ENCODE measurements at places on chromosomes 16 and 17.

- DNase-seq, result no peak
Measured at GRCh38 chr16:69485361-69485760, 60.9 kb downstream of the CYB5B start.

DNA sequence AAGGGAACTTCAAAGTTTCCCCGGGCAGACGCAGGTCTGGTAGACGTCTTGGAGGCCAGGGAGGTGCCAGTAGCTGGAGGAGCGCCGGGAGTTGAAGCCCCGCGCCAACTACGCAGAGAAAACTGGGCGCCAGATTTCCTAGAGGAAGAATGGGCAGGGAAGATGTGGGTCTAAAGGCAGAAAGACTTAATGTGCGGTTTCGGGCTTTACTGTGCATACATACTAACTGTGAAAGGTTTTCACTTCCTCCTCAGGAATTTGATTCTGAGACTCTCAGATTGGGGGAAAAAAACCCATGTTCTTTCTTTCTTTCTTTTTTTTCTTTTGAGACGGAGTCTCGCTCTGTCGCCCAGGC, 331 bp upstream of the ZNF287 start:
- DNase-seq, result no peak

GRCh38 chr17:82239401-82239925, 10.6 kb downstream of the SLC16A3 start:
- DNase-seq, result no peak

DNA sequence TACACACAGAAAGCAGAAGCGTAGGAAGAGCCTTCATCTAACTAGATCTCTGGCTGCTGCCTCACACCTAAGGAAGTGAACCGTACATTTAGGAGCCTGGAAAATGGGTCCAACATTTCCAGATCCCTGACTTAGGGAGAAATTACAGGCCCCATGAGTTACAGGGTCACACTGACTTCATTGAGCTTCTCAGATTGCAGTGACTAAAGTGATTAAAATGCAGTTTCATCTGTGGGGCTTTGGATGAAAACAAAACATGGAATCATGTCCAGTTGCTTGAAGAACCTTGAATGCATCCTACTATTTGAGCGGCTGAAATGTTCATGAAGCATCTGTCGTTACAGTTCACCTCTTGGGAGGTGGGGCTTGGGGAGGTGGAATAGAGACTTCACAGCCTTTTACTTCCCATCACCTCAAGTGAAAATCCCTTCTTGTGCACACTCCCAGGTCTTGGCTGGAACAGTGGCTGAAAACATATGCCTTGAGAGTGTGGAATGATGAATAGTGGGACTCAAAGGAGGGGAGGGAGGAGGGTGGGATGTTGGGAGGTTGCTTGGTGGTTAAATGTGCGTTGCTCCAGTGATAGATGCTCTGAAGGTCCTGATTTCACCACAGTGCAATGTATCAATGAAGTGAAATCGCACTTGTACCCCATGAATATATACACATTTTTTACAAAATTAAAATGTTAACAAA, 19.7 kb downstream of the TEKT3 start:
- DNase-seq, result no peak

DNA sequence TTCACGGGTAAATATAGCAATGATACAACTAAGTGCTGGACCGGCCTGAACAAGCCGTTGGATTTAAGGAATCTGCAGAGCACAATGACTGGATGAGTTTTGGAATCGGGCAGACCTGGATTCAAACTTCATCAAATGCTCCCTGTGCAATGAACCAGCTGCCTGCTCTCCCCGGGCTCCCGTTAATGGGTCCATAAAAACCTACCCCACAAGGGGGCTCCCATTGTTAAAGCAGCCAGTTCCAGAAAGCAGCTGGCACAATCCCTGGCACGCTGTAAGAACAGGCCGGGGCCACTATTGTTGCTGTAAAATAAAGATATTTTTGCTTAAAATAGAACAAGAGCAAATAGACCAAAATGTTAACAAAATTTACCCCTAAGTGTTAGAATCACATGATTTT, 131.9 kb downstream of the C16orf95 start:
- DNase-seq, result no peak

DNA sequence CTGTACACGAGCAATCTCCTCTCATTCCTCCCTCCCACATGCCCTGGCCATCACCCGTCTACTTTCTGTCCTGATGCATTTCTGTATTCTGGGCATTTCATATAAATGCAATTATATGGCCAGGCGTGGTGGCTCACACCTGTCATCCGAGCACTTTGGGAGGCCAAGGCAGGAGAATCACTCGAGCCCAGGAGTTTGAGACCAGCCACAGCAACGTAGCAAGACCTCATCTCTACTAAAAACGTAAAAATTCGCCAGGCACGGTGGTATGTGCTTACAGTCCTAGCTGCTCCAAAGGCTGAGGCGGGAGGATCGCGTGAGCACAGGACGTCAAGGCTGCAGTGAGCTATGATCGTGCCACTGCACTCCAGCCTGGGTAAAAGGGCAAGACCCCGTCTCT, 4.8 kb downstream of the MEAK7 start:
- peak; percentile 22 for DNase-seq

- DNase-seq, result no peak
Measured at GRCh38 chr16:69831212-69832123, 69.3 kb downstream of the WWP2 start.

DNA sequence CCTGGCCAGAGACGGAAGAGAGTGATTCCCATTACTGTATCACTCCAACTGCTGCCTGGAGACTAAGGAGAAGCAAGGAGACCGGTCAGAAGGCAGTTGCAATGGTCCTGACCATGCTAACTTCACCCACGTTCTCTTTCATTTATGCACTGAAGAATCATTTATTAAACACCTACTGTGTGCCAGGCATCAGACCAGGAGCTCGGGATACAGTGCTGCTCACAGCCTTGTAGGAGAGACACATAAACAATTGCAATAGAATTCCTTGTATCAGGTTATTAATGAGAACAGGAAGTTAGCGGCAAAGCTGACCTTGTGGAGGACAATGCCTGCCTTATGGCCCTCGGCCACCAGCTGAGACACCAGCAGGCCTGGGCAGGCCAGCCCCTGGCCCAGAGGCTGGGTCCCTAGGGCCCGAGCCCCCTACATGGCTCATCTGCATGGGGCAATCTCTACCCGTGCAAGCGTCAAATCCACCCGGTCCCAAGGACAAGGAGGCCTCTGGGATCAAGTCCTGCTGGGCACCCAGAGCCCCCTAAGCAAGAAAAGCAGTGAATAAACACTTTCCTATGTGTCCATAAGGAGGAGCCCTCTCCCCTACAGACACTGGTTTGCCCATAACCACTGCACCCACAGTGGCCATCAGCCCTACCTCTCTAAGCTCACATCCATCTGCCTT, 8.6 kb upstream of the ENPP7 start:
- DNase-seq, result peak; percentile 74

- DNase-seq, result no peak
Measured at GRCh38 chr16:23317266-23317661, 15.2 kb downstream of the SCNN1B start.

GRCh38 chr17:43377056-43377810, 21.6 kb upstream of the ARL4D start:
- DNase-seq, result no peak

DNA sequence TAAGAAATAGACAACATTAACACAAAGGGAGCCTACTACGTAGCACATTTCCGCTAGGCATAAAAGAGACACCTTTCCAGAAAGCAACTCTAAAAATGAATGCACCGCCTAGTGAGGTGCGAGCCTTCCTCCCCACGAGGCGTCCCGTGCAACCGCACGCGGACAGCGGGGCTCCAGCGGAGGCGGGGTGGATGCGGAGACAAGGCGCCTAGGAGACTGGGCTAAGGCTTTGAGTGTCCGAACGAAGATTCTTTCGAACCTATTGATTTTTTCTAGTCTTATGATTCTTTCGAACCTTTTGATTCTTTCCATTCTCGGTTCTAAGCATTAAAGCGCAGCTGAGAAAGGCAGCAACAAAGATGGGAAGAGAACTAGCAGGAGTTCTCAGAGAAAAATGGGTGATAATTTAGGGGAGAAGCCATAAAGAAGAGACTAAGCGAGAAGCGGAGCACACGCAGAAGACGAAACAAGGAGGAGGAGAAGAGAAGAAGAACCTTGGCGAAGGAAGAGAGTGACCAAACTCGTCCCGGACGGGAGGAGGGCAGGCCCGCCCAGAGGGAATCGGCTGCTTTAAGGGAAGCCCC, 394 bp upstream of the CPD start:
- no peak for DNase-seq

GRCh38 chr16:85392756-85393673, 220.1 kb upstream of the GSE1 start:
- no peak for DNase-seq

DNA sequence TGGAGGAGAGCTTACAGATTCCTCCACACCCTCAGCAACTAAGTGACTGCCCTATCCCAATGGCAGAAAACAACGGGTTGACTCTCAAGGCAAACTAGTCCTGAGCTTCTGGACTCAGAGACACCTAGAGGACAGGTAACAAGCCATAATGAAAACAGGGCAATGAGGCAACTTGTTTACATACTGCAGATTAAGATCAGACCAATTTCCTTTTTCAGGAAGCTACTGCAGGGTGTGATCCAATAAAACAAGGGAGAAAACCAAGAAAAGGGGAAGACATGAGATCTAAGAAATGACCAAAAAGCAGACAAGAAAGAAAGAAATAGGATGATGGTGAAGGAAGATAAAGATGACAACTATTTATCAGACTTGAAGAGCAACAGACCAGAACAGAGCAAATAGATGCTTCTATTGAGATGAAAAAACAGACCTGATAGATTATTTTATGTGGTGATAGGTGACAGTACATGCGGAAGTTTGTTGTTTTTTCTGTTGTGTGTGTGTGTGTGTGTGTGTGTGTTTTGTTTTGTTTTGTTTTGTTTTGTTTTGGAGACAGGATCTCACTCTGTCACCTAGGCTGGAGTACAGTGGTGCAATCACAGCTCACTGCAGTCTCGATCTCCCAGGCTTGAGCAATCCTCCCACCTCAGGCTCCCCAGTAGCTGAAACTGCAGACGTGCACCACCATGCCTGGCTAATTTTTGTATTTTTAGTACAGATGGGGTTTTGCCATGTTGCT, 120.7 kb downstream of the GAS7 start:
- no peak for DNase-seq

DNA sequence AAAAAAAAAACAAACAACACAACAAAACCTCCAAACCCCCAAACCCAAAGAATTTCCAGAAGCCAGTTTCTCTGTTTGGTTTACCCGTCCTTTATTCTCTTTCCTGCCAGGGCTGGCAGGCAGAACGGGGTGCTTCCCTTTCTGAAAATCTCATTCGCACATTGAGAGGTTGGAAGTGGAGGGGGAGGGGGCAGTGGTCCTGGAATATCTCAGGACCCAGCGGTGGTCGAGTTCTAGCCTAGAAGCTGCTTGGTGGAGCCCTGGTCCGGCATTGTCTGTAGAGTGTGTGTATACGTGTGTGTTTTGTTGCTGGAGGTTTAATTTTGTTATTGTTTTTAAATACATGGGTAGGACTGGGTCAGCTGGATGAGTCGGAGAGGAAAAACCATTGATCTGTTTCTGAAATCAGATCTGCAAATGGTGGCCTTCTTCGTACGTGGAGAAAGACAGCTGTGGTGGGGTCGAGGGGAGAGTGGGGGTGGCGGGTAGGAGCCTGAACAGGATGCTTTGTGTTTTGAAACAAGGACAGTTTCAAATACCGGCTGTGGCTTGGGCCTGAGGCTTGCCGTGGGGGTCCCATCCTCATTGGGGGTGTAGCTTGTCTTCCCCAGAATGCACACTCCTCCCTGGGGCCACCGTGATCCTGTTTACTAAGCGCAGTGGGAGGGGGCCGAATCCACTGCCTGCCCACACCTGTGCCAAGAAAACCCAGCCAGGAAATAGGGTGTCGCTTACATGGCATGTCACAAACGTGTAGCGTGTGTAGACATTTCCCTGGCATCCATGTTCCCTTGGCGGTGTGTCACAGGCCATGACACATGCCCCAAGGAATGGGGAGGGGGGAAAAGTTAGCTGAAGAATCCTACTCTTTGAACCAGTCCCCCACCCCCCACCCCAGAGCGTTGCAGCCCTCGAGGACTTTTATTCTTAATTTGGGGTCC, 1.6 kb downstream of the CMIP start:
- peak; percentile 78 for DNase-seq

- DNase-seq, result peak; percentile 52
Measured at GRCh38 chr16:83913245-83913633, 14.3 kb downstream of the MLYCD start.

DNA sequence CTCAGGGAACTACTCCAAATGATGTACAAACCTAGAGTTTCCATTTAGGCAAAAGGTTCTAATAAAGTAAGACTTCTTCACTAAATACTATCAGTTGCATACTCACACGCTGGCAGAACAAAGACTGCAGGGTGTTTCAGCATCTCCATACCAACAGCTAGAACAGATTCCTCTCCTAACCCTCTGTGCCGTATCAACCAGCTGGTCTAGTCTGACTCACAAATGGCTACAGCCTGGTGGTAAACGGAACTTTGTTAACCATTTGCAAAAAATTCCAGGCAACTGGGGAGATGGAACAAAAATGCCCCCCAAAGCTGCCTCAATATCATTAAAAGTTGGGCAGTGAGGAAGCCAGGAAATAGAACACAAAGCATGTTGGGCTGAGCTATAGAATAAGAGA, 217.1 kb downstream of the GRIN2A start:
- no peak for DNase-seq

GRCh38 chr16:2969545-2970521, 685 bp downstream of the PAQR4 start:
- peak; percentile 86 for DNase-seq

- no peak for DNase-seq
Measured at GRCh38 chr16:74867281-74867849, 92.7 kb upstream of the FA2H start.

DNA sequence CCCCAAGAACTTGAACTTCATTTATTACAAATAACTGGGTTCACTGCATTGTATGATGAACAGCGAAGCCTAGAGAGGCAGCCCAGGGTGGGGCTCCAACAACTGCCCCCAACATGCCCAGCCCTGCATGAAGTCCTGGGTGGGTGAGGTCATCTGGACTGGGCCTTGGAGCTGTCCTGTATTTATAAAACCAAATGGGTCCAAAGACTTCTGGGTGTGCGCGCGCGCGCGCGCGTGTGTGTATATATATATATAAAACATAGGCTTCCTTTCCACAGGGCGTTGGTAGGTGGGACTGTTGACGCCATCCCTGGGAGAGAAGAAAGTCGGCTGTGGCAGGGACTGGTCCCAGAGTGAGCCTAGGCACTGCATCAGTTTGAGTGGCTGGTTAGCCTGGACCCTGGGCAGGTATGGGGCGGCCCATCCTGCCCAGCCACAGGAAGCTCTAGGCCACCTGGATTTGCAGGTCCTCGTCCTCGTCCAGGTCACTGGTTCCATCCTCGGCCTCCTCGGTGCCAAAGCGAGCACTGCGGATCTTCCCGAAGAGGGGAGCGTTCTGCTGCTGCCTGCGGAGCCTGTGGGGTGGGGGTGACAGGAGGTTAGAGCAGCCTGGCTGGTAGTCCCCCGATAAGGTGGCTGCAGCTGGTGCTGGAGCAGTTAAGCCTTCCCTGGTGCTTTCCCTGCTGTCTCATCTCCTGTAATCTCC, 23.9 kb downstream of the CCDC102A start:
- peak; percentile 57 for DNase-seq

All from islet precursor cell (in vitro differentiated cells).